NCI-H1417 treated with DMSO at 0.1 percent for 48 hours (cell line): ENCODE measurements at places on chromosomes 6 and 20.

DNA sequence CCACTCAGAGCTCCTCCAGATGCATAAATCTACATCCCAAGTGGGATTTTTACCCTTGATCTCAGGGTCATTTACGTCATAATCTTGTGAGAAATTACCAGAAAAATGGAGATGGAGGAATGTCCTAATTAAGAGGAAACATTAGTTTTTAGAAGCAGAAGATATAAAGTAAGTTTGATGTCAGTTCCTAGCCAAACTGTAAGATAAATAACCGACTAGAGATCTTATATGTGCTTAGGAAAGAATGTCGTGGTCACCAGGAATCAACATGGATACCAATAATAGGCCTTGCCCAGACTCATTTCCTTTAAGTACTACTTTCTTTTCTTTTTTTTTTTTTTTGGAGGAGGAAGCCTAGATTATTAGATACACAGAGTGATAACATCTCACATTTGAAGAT is 186.9 kb downstream of the UTRN start:
- no peak for DNase-seq

GRCh38 chr6:25219216-25219916 is 59.8 kb upstream of the CARMIL1 start:
- no peak for DNase-seq

- no peak for DNase-seq
Measured at GRCh38 chr6:169985121-169986015, 233.9 kb downstream of the ERMARD start.

DNA sequence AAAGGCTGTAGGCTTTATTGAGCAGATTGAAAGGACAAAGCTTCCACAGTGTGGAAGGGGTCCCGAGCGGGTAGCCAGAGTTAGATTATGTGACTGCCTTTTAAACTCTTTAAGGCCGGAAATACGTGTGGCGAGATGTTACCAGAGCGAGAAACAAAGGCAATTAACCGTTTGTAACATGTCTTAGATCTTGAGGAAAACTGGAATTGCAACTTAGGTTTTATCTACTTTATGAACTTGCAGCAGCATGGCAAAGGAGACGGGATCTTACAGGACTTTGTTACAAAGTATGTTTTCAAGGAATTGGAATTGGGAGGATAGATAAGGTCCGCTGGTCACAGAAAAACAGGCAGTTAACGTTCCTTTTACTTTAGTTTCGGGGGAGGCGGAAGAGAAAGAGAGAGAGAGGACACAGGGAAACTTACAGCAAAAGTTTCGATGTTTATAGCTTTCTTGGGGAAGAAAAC is 594.7 kb upstream of the ADGRB3 start:
- DNase-seq, result no peak

GRCh38 chr6:84768442-84769174 is 4.2 kb upstream of the TBX18 start:
- DNase-seq, result no peak

DNA sequence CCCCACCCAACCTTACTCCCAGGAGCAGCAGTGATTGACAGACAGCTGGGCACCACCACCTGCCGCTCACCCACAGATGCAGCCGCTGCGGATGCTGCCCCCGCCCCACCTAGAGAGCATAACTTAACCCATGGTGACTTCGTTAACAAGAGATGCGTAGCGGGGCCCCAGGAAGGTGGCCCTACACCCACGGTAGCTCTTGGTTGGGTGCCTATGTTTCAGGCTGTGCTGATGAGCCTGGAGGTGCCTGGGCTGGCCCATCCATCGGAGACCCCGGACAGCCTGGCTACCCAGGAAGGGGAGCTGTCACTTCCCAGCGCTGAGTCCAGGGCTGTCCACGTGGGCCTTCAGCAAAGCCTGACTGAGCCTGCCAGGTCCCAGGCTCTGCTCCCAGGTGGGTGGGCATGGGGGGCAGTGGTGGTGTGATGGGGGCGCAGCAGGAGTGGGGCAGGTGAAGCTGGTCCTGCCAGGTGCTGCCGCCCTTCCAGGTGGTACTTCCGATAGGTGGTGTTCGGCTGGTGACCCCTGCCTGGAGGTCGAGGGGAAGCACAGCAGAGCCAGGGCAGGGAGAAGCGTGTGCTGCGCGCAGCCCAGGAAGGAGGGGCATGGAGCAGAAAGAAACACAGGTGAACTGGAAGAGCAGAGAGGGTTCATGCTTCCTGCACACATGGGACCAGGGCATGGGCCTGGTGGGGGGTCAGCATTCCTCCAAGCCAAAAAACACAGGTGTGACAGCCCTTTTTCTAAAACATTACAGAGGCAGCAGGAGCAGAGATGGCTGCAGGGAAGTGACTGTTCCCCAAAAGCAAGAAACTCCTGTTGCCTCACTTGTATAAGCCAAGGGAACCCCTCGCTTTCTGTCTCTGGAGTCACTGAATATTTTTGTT is 56.9 kb downstream of the SYNJ2 start:
- no peak for DNase-seq

- no peak for DNase-seq
Measured at GRCh38 chr6:40585223-40585622, 1.9 kb downstream of the LRFN2 start.

GRCh38 chr6:127146932-127147331 is 28.5 kb downstream of the RSPO3 start:
- DNase-seq, result no peak

DNA sequence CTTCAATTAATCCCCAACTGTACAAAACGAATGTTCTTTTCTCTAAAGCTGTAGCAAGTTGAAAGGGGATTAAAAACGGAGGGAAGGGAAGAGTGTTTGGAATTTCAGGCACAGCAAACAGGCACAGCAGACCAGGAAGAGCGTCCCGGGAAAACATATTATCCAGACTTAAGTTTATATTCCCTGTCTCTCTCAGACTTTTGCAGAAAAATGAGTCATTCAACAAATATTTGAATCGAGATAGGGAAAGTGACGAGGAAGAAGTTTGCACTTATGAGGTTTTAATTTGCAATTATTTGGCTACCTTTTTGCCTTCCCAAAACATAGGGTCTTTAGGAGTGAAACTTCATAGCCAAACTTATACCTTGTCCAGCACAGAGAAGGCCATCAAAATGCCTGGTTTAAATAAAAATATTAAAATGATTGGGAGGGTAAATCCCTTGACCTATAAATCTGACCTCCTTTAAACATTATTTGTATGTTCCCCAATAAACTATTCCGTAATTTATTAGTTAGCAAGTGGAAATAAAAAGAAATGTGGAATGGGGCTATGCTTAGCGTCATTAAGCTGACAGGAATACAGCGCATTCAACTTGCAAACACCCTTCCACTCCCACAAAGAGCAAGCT is 16.0 kb downstream of the HFE start:
- no peak for DNase-seq

DNA sequence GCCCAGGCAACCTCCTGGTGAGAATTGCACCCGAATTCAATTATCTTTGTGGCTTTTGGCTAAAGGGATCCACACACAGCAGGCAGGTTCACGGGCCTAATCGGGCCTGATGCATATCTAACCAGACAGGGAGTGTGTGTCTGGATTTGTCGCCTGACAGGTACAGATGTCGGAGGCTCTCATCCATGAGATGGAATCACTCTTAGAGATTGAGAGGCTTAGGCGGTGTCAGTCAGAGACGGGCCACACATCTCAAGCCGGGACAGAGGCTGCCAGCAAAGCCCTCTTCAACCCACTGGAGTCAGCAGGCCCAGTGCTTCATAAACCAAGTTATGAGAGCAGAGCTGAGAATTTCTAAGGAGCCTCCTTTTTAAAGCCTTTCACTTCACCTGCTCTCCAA is 247.0 kb downstream of the LRFN2 start:
- no peak for DNase-seq

- DNase-seq, result no peak
Measured at GRCh38 chr6:149823013-149823412, 41.1 kb downstream of the LRP11 start.

- no peak for DNase-seq
Measured at GRCh38 chr6:786946-787763, 94.2 kb upstream of the EXOC2 start.
